ENCODE measurements at places on chromosomes 12 and 14.

DNA sequence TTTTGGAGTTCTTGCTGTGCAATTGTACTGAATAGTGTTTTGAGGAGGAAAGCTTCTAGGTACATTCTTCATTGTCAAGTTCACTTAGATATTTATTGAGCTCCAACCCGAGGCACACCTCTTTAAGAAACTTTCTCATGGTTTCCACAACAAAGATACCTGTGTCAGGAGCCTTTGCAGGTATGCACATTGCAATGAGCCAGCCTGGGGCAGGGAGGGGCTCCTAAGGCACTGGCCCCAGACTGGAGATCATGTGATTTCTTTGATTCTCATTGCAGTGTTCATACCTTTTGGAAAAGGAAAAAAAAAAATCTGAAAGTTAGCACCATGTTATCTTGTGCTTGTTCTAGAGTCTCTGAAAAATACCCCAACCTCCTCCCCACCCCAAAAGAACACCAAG is 80.3 kb downstream of the PRMT8 start:
- no peak for DNase-seq

GRCh38 chr12:71888521-71888920 is 49.0 kb downstream of the TBC1D15 start:
- DNase-seq, result no peak

DNA sequence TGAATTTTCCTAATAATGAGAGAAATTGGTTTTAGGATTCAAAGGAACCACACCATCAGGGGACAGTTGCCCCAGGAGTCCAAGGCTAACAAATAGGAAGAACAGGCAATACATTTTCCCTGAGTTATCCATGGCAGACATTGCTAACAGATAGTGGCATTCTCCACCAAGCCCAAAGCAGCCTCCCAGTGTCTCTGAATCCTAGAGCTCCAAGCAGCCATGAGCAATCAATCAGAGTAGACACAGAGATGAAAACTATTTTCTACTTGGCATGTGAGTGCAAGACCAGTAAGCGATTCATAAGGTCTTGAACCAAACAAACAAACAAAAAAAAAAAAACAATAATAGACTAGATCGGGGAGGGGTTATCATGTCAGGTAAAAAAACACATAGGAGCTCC is 515.7 kb downstream of the MED13L start:
- DNase-seq, result no peak

DNA sequence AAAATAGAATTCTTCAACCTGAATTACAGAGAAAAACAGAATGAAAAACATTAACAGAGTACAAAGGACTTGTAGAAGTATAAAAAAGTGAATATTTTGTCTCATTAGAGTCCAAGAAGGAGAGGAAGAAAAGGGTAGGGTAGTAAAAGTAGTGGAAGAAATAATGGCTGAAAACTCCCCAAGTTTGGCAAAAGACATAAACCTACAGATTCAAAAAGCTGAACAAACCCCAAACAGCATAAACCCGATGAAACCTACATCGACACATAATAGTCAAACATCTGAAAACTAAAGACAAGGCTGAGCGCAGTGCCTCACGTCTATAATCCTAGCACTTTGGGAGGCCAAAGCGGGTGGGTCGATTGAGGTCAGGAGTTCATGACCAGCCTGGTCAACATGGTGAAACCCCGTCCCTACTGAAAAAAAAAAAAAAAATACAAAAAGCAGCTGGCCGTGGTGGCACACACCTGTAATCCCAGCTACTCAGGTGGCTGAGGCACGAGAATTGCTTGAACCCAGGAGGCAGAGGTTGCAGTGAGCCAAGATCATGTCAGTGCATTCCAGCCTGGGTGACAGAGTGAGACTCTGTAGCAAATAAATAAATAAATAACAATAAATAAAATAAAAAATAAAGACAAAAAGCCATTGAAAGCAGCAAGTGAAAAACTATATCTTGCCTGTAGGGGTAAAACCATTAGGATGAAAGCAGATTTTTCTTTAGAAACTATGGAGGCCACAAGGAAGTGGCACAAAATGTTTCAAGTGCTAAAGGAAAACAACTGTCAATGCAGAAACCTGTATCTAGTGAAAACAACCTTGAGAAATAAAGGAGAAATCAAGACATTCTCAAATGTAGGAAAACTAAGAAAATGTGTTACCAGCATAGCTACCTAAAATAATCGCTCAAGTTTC is 11.4 kb downstream of the TIMM9 start:
- no peak for DNase-seq

DNA sequence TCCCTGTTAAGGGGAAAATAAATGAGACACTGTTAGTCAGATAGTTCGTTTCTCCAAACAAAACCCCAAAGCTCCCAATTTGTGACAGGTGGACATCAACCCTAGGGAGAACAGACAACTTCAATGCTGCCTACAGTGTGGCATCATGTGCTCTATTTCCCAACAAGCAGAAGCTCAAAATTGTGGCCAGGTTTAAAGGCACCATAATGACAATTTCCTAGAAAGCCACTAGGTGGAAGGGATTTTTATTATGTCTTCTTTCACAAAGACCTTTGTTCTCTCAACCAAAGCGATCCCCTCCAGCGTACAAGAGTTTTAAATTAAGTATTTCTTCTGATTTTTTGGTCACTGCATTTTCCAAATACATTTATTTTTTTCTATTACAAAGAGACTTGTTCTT is 88.0 kb upstream of the MBIP start:
- no peak for DNase-seq

DNA sequence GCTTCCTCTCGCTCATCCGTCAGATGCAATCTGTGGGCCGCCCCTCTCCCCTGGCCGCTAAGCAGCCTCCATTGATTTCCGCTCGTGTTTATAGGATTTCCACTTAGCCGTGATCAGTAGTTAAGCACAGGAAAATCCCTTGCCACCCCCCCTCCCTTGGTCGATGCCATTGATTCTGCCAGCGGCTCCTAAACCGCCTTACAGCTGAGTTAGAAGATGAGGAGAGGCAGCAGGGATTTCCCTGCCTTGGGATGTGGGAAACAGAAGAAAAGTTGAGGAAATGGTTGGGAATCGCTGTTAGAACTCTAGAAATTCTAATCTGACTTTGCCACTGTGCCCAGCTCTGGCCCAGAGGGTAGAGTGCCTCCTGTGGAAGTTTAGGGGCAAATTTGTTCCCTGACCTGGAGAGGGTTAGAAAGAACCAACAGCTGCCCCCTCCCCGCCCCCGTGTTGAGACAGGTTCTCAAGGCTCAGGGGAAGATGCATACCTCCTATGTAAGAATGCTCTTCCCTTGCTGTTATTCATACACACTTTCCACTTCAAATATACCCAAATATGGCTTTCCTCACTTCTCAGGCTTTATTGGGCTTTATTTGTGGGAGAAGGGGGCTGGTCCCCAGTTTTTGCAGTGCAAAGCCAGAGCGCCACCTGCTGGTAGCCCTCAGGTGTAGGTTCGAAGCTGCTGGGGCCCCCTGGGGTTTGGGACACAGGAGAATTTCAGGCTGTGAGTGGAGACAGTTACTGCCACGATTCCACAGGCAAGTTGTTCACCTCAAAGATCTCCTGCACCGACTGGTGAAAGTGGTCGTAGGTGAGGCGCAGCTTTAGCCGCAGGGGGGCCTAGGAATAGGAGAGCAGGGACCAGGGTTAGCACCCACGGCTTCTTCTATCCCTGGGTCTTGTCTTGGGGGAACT is 3.2 kb downstream of the THTPA start:
- peak; percentile 75 for DNase-seq

DNA sequence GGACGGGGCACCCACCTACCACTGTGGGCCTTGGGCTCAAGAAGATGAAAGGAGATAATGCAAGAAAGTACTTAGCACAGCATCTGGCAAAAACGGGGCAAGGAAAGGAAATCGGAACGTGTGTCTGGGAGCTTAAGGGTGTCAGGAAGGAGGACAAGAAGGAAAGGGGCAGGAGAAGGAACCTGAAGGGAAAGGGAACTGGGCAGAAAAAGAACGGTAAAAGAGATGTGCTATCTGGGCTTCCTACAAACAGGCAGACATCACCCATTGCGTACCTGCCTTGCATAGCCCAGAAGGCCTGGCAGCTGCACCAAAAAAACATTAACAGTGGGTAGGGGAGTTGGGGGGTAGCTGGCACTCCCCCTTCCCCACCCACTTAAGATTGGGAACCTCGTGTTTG is 958 bp upstream of the REM2 start:
- no peak for DNase-seq

GRCh38 chr14:63388766-63389431 is 70.2 kb upstream of the GPHB5 start:
- peak; percentile 41 for DNase-seq

DNA sequence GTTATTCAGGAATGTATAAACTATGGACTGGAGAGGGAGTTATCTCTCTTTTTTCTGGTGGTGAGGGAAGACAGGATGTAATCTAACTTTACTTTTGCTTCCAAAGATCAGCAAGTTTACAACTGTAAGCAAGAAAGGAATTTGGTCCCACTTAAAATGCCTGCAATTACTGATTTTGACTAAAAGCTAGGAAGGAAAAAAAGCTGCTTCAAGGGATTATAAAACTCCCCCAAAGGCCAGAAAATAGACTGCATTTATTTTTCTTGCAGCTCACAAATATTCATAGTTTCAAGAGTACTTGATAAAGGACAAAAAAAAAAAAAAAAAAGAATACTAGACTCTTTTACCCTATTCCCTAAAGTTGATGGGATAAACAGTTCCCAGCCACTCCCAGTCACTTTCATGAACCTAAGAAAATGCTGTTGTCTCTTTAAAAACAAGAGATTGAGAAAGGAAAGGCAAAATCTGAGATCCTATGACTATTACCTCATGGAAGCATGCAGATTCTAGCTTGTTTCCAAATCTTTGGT is 128.7 kb upstream of the BMP4 start:
- no peak for DNase-seq

DNA sequence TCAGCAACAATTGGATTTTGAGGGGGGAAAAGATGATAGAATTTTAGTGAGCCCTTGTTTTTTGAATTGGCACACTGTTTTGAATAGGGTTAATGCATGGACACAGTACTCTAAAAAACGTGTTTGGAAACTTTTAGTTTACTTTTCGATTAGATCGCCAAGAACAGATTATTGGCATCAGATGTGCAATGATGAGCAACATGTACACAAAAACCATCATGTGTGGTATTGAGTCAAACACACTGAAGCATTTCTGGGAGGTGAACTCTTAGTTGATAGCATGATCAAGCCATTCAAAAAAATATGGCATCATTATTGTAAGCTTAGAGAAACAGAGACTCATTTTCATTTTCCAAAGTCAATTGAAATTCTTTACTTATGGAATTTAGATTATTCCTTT is 329.2 kb downstream of the ADAMTS20 start:
- DNase-seq, result peak; percentile 49

DNA sequence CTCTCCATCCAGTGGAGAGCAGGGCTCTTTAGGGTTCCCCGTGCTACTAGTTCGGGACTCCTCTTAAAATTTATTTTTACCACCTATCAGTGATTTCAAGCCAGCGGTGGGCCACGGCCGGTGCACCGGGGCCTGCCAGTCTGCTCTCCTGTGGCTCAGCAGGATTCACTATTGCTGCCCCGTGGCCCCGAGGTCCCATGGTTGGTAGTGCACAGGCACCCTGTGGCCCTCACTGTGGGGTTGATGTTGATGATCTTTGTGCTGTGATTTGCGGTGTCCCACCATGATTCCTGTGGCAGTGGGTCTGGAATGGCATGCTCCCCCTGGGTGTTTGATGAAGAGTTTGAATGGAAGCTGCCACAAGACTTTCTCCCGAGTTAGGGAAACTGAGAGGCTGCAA is 12.6 kb upstream of the MEG3 start:
- DNase-seq, result no peak

DNA sequence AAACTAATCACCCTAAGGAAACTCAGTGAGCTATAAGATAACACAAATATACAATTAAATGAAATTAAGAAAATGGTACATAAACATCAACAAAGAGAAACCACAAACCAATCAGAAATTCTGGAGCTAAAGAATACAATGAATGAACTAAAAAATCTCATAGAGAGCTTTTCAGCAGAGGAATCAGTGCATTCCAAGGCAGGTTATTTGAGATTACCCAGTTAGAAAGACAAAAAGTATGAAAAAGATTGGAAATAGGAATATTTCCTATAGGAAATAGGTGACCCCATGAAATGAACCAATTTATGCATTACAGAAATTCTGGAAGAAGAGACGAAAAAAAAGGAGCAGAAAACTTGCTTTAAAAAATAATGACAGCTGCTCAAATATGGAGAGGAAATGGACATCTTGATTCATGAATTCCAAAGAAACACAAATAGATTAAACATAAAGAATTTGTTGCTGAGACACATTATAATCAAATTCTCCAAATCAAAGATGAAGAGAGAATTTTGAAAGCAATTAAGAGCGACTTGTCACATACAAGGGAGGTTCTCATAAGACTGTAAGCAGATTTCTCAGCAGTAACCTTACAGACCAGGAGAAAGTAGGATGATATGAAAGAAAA is 90.7 kb downstream of the RERGL start:
- no peak for DNase-seq

GRCh38 chr14:85463512-85463911 is 66.4 kb upstream of the FLRT2 start:
- DNase-seq, result no peak

DNA sequence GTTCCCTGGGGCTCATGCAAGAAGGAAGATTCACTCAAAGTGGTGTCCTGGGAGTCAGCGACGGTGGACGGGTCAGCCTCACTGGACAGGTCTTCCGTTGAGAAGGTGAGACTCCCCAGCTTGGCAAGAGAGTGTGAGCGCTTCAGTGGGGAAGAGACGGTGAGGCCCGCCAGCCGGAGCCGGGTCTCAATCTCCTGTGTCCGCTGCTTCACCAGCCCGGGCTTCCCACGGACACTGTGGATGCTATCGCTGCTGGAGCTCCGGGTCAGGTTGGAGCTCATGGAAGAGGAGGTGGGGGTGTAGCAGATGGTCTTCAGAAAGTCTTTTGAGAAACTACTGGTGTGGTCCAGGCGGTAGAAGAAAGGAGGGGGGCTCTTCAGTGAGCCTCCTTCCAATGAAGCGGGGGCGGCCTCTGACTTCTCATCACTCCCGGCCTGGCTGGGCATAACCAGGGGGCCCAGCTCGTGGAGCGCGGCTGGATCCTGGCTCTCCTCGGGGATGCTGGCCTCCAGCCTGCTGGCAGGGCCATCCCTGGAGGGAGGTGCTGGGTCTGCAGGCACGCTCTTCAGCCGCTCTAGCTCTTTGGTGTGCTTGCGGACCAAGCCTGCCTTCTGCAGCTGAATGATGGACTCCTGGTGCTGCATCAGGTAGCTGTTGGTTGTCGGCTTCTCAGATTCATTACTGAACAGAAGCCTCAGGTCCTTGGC is 56.9 kb upstream of the CORO1C start:
- DNase-seq, result no peak

DNA sequence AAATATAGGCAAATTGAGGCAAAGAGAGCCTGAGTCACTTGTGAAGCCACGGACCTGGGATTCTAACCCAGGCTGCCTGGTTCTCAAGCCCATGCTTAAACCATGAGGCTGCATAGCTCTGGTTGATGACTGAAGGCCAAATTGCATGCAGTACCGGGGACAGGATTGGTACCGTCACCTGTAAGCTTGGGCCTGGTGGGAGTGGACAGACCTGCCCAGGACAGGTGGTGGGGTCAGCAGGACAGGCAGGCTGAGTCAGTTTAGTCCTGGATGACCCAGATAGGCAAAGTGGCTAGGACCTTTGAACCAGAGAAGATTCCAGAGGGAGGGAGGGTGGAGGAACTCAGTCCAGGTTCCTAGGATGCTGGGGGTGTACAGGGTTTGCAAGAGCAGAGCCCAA is 25.8 kb downstream of the RIN3 start:
- no peak for DNase-seq

All from NCI-H524 (cell line).